ENCODE measurements at places on chromosomes 1 and 21. TPM values are rescaled to one million over a fixed set of nuclear protein-coding genes. Genes with fewer than 3 reads are reported as not detected.

ACTL8 gene
- not detected for total RNA-seq

MROH9 gene
- total RNA-seq: not detected

KLF17 gene
- total RNA-seq: not detected

SERINC2 gene
- total RNA-seq: 23.2 TPM

KAZN gene
- 5.4 TPM for total RNA-seq

IFI44 gene
- 13.1 TPM for total RNA-seq

ARMH1 gene
- 0.33 TPM for total RNA-seq

PADI4 gene
- total RNA-seq: not detected

PDXK gene
- 39.2 TPM for total RNA-seq

CCDC24 gene
- total RNA-seq: 2.5 TPM

C1QB gene
- not detected for total RNA-seq

FCER1A gene
- not detected for total RNA-seq

UBL4B gene
- total RNA-seq: not detected

ZNF669 gene
- 11.4 TPM for total RNA-seq

NENF gene
- total RNA-seq: 12.1 TPM

GPR3 gene
- total RNA-seq: 0.98 TPM

COL16A1 gene
- total RNA-seq: 0.86 TPM

NR0B2 gene
- total RNA-seq: not detected

CACHD1 gene
- 7.8 TPM for total RNA-seq

ADAM30 gene
- not detected for total RNA-seq

B3GALT2 gene
- 0.67 TPM for total RNA-seq

SAMD13 gene
- total RNA-seq: 2.4 TPM

DCST2 gene
- not detected for total RNA-seq

DDAH1 gene
- total RNA-seq: 63.7 TPM

KRTAP26-1 gene
- not detected for total RNA-seq

SPRR2F gene
- total RNA-seq: not detected

HSPA6 gene
- total RNA-seq: 0.33 TPM

BECN2 gene
- total RNA-seq: not detected

SMYD2 gene
- 52.0 TPM for total RNA-seq

OPTC gene
- total RNA-seq: not detected

ANXA9 gene
- total RNA-seq: not detected

AGBL4 gene
- total RNA-seq: not detected

SPATC1L gene
- total RNA-seq: 12.8 TPM

HOOK1 gene
- under 0.01 TPM for total RNA-seq

C1orf105 gene
- not detected for total RNA-seq

KLHL17 gene
- 6.2 TPM for total RNA-seq

APOBEC4 gene
- not detected for total RNA-seq

MIXL1 gene
- total RNA-seq: not detected

ZNF593OS gene
- total RNA-seq: not detected

DCAF6 gene
- 54.0 TPM for total RNA-seq

PGBD5 gene
- not detected for total RNA-seq

FCRL4 gene
- total RNA-seq: under 0.01 TPM

TUT4 gene
- total RNA-seq: 30.3 TPM
